ENCODE measurements at places on chromosomes 11 and 22.
A peak's percentile ranks its signal among the peaks of the same experiment; 100 is the strongest.

DNA sequence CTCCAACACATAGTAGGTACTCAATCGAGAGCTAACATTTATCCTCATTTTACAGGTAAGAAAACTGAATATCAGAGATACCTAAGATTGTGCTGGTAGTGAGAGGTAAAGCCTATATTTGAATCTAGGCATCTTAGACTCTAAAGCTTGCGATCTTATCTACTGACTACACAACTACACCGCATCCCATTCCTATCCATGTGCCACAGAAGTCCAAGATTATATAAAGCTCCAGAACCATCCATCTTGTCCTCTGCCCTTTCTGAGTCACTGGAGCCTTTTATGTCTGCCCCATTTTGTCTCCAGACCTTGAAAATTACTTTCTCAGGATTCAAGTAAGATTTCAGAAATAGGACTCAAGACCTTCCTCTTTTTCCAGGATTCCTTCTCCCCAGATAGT is 84.4 kb downstream of the OR5AK2 start:
- H3K4me1 ChIP-seq, result no peaks in the 10 kb centered on the region
- H3K4me3 ChIP-seq, result no peak overlapping the region
- DNase-seq, result no peak
- no peaks in the 10 kb centered on the region for H3K27me3 ChIP-seq

GRCh38 chr11:60206616-60207015 is 23.7 kb upstream of the MS4A6A start:
- no peaks in the 10 kb centered on the region for H3K36me3 ChIP-seq
- H3K27ac ChIP-seq, result no peak overlapping the region
- DNase-seq, result no peak
- no peaks in the 10 kb centered on the region for H3K4me1 ChIP-seq
- H3K27me3 ChIP-seq, result no peaks in the 10 kb centered on the region

- DNase-seq, result peak; percentile 60
- H3K27ac ChIP-seq, result peak overlapping the region; percentile 54
- no peak overlapping the region for H3K4me3 ChIP-seq
- H3K27me3 ChIP-seq, result no peaks in the 10 kb centered on the region
- H3K36me3 ChIP-seq, result no peaks in the 10 kb centered on the region
Observed at GRCh38 chr11:63567044-63567840, 4.1 kb upstream of the PLAAT2 start.

DNA sequence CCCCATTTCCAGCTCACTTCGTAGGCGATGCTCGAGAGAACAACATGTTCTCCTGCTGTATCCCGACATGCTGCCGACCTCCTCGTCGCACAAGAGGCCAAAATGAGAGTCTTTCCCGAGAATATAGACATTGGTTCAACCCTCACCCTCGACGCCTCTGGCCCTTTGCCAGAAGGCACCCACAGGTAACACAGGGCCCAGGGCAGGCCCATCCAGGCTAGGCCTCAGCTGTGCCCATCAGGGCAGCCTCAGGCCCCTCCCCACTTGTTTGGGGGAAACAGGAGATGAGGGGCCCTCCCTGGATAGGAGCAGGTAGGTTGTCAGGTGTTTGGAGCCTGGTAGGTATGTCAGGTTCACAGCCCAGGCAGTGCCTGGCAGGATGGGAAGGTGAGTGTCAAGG is 2.7 kb upstream of the RGL4 start:
- no peaks in the 10 kb centered on the region for H3K27me3 ChIP-seq
- no peaks in the 10 kb centered on the region for H3K36me3 ChIP-seq
- H3K27ac ChIP-seq, result no peak overlapping the region
- no peak overlapping the region for H3K4me3 ChIP-seq
- no peak for DNase-seq
- H3K4me1 ChIP-seq, result peaks cover 3% of the 10 kb centered on the region

- no peak overlapping the region for H3K4me3 ChIP-seq
- H3K36me3 ChIP-seq, result no peaks in the 10 kb centered on the region
- no peak overlapping the region for H3K27ac ChIP-seq
- no peaks in the 10 kb centered on the region for H3K4me1 ChIP-seq
- H3K27me3 ChIP-seq, result no peaks in the 10 kb centered on the region
Observed at GRCh38 chr11:83865636-83866461, 579.7 kb upstream of the CCDC90B start.

GRCh38 chr11:112477581-112478317 is 217.1 kb upstream of the PLET1 start:
- H3K27me3 ChIP-seq, result no peaks in the 10 kb centered on the region
- no peak for DNase-seq
- H3K4me3 ChIP-seq, result no peak overlapping the region
- H3K36me3 ChIP-seq, result no peaks in the 10 kb centered on the region

GRCh38 chr22:46087816-46088277 is 62.5 kb upstream of the PPARA start:
- DNase-seq, result peak; percentile 94
- no peaks in the 10 kb centered on the region for H3K36me3 ChIP-seq
- H3K4me1 ChIP-seq, result peaks cover 75% of the 10 kb centered on the region
- no peak overlapping the region for H3K4me3 ChIP-seq
- H3K27me3 ChIP-seq, result no peaks in the 10 kb centered on the region

GRCh38 chr11:133999355-133999754 is 42.6 kb upstream of the IGSF9B start:
- H3K4me3 ChIP-seq, result no peak overlapping the region
- DNase-seq, result no peak
- H3K36me3 ChIP-seq, result no peaks in the 10 kb centered on the region
- no peaks in the 10 kb centered on the region for H3K4me1 ChIP-seq

DNA sequence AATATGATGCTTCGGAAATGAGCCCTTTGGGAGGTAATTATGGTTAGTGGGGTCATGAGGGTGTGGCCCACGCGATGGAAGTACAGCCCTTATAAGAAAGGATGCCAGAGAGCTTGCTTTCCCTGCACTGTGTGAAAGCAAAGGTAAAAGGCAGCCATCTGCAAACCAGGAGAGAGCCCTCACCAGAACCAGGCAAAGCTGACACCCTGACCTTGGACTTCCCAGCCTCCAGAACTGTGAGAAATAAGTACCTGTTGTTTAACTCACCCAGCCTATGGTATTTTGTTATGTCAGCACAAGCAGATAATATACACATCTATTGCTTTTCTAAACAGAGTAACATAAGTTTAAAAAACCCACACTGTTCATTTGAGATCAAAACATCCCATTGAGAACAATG is 50.7 kb downstream of the SYN3 start:
- no peak for DNase-seq
- H3K4me3 ChIP-seq, result no peak overlapping the region
- H3K27me3 ChIP-seq, result no peaks in the 10 kb centered on the region
- H3K27ac ChIP-seq, result no peak overlapping the region

DNA sequence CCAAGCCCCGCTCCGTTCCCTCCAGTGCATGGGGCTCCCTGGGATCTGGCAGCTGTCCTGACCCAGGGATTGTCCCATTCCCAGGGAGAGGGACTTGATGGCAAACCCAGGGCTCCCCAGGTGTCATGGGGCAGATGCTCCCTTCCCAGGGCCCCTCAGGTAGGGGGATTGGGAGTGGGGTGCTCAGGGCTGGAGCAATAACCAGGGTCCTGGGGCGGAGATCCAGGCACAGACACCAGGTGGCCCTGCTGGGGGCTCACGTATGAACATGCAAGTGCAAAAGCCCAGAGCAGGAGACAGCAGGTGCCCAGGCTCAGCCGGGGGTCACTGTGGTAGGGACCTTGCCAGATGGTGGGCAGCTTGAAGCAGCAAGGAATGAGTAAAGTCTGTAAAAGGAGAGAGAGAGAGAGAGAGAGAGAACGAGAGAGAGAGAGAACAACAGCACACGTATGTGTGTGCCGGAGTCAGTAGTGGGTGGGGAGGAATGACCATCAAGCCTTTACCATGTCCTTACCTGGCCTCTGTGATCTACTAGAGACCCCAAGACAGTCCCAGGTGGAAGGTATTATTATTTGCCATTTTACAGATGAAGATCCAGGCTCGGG is 19.3 kb upstream of the MPPED1 start:
- DNase-seq, result no peak
- H3K4me1 ChIP-seq, result no peaks in the 10 kb centered on the region
- H3K27ac ChIP-seq, result no peak overlapping the region
- H3K4me3 ChIP-seq, result no peak overlapping the region
- no peaks in the 10 kb centered on the region for H3K36me3 ChIP-seq
- H3K27me3 ChIP-seq, result no peaks in the 10 kb centered on the region

DNA sequence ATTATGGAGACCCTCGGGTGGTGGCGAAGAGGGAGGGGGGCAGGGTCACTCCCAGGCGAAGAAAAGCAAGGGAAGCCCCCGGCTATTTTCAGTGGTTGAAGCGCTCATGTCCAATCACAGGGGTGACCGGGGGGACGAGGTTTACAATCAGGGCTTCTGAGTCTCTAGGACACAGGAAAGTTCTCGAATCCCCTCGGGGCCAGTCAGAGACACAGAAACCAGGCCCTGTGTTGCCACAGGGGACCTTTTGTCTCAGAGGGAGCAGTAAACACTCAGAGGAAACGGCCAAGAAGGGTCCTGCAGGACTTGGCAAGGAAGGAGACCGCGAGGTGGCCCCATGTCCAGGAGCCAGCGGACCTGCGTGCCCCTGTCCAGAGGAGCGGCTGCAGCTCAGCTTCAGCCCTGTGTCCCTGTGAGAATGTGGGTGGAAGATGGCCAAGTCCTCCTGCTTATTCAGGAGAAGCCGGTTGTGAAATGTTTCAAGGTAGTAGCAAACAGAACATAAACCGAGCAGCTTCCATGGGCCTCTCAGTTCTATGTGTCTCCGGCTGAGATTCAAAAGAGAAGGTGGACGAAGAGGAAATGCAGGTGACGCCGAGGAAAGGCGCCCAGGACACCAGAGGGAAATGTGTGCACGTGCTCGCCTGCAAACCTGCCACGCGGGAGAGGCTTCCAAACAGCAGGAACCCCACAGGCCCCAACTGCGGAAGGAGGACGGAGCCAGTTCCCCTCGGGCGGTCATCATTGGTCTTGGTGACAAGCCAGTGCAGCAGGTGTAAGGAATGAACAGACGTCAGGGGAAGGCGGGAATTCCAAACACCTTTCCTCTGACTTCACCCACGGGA is 357.6 kb downstream of the BRD1 start:
- no peak for DNase-seq
- H3K4me3 ChIP-seq, result no peak overlapping the region
- no peaks in the 10 kb centered on the region for H3K27me3 ChIP-seq
- no peaks in the 10 kb centered on the region for H3K4me1 ChIP-seq
- H3K27ac ChIP-seq, result no peak overlapping the region
- no peaks in the 10 kb centered on the region for H3K36me3 ChIP-seq

GRCh38 chr11:40513281-40513680 is 946.2 kb downstream of the LRRC4C start:
- no peaks in the 10 kb centered on the region for H3K36me3 ChIP-seq
- no peaks in the 10 kb centered on the region for H3K4me1 ChIP-seq
- no peak overlapping the region for H3K4me3 ChIP-seq
- DNase-seq, result no peak

DNA sequence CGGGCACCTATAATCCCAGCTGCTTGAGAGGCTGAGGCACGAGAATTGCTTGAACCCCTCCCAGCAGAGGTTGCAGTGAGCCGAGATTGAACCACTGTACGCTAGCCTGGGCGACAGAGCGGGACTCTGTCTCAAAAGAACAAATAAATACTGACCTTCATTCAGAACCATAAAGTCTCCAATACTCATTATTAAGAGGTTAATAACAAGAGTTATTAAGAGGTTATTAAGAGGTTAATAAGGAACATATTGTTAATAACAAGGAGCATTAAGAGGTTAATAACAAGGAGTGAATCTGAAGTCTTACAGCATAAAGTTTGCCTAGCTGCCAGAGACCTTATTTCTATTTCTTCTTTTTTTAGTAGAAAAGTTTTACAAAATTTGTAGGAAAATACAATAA is 7.6 kb downstream of the CELF1 start:
- DNase-seq, result no peak
- H3K4me1 ChIP-seq, result no peaks in the 10 kb centered on the region
- H3K27me3 ChIP-seq, result no peaks in the 10 kb centered on the region
- no peak overlapping the region for H3K27ac ChIP-seq

- no peak for DNase-seq
- no peaks in the 10 kb centered on the region for H3K36me3 ChIP-seq
- no peak overlapping the region for H3K4me3 ChIP-seq
- no peaks in the 10 kb centered on the region for H3K27me3 ChIP-seq
- no peaks in the 10 kb centered on the region for H3K4me1 ChIP-seq
- no peak overlapping the region for H3K27ac ChIP-seq
Observed at GRCh38 chr11:100932474-100933100, 197.0 kb downstream of the PGR start.

- H3K4me3 ChIP-seq, result no peak overlapping the region
- H3K27ac ChIP-seq, result no peak overlapping the region
- H3K36me3 ChIP-seq, result no peaks in the 10 kb centered on the region
- H3K27me3 ChIP-seq, result no peaks in the 10 kb centered on the region
Observed at GRCh38 chr11:113876798-113877669, 1.7 kb upstream of the USP28 start.

GRCh38 chr22:21845558-21846453 is 21.6 kb downstream of the MAPK1 start:
- H3K36me3 ChIP-seq, result no peaks in the 10 kb centered on the region
- H3K27ac ChIP-seq, result no peak overlapping the region
- no peak overlapping the region for H3K4me3 ChIP-seq
- DNase-seq, result no peak

DNA sequence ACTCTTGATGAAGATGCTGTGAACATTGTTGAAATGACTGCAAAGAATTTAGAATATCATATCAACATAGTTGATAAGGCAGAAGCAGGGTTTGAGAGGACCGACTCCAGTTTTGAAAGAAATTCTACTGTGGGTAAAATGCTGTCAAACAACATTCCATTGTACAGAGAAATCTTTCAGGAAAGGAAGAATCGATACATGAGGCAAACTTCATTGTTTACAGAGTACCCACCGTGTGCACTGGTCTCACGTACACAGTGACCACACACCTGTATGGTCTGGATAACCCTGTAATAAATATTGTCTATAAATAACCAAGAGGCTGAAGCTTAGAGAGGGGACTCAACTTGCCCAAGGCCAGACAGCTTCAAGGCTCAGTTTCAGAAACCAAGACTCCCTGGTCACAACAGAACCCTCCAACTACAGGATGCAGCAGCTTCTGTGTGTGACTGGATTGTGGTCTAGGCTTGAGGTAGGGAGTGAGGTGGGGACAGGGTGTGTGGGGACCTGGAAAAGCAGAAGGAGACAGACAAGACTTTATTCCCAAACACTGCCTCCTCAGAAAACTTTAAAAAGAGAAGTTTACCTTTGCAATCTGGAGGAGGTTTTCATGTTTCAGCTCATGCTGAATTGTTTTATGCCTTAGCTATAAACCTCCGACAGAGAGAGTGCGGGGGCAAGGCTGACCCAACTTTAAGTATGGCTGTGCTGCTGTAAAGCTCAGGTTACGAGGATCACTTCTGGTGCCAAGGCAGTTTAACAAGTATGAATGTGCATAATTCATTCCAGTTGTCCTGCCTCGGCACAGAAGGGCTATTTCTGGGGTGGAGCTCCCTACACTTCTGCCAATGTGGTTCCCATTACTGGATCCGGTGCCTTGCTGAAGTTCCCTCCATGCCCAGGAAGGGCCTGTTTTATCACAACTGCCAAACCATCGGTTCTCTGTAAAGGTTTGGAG is 372.6 kb upstream of the NARS2 start:
- H3K4me1 ChIP-seq, result peaks cover 4% of the 10 kb centered on the region
- no peak overlapping the region for H3K27ac ChIP-seq
- no peaks in the 10 kb centered on the region for H3K36me3 ChIP-seq
- no peak overlapping the region for H3K4me3 ChIP-seq

All from uterus (tissue), 4 donors.